Myocyte (in vitro differentiated cells): ENCODE measurements at places on chromosomes 11 and 22. TPM values are rescaled to one million over a fixed set of nuclear protein-coding genes. Genes with fewer than 3 reads are reported as not detected.

DKK3 gene
- 234 and 270 TPM in 2 replicates for total RNA-seq

GLB1L3 gene
- total RNA-seq, result not detected in 2 replicates

DNA sequence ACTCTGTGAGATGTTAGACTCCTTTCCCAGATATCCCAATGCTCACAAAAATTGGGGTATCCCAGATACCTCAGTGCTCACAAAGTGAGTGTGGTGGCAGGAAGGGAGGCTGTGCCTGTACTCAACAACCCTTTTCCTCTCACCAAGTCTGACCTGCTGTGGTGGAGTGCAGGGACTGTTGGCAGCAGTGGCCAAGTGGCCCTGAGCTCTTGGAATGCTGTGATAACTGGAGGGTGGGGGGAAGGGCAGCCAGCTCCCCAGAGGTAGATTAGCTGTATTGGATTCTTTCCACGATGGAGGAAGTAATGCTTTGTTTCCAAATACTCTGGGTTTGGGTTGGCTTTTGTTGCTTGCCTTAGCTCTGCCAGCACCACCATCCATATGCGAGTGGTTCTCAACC lies 46.0 kb upstream of the OR9Q1 start:
- DNase-seq, result peak; percentile 26

GRCh38 chr11:75245356-75246005 lies 4.9 kb downstream of the TPBGL start:
- no peak for DNase-seq

GRCh38 chr11:95245038-95245437 lies 14.0 kb upstream of the SESN3 start:
- no peak for DNase-seq
